GM23248 (cell line): ENCODE measurements at places on chromosomes 7 and 10.

- DNase-seq, result peak; percentile 86
Measured at GRCh38 chr10:46033602-46034011, 3.2 kb upstream of the NCOA4 start.

GRCh38 chr7:155878250-155878649 lies 66.0 kb upstream of the SHH start:
- no peak for DNase-seq

- DNase-seq, result peak; percentile 71
Measured at GRCh38 chr7:46933596-46933995, 648.3 kb downstream of the TNS3 start.

GRCh38 chr7:148031811-148032210 lies 558.8 kb upstream of the C7orf33 start:
- DNase-seq, result no peak

DNA sequence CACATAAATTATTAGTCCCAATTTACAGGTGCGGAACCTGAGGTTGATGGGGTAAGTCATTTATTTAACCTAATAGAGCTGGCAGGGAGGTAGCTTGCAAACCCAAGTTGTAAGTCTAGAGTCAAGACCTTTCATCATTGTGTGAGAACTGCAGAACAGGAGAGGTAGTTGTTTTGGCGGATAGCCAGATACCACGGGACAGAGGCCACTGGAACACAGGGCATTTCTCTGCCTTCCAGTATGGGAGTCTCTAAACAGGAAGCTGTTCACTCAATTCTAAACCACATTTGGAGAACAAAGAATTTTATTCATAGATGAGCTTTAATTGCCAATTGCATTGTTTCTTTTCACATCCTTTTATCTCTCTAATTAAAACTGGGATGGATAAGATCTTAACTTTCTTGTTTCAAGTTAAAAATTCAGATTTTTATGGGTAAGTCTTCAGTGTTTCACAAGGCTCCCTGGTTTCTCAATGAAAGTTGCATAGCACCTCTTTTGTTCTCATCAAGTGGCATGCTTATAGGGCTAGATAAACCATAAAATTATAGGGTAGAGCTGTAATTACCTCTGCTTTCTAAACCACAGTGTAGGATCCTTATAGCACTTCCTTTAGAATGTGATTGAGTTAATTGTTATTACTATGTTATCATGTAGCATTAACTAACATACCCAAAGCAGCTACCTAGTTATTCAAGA lies 489.0 kb downstream of the GATA3 start:
- no peak for DNase-seq

- DNase-seq, result no peak
Measured at GRCh38 chr7:33066771-33067170, 4.2 kb upstream of the NT5C3A start.
